ENCODE measurements at places on chromosomes 13 and 19.

- no peak for DNase-seq
Observed at GRCh38 chr13:94249512-94249911, 230.0 kb downstream of the DCT start.

- no peak for DNase-seq
Observed at GRCh38 chr19:33660410-33661124, 38.8 kb downstream of the CHST8 start.

GRCh38 chr13:50457415-50458393 is 385.8 kb downstream of the DLEU7 start:
- no peak for DNase-seq

GRCh38 chr13:110960204-110960603 is 45.3 kb upstream of the ANKRD10 start:
- no peak for DNase-seq

DNA sequence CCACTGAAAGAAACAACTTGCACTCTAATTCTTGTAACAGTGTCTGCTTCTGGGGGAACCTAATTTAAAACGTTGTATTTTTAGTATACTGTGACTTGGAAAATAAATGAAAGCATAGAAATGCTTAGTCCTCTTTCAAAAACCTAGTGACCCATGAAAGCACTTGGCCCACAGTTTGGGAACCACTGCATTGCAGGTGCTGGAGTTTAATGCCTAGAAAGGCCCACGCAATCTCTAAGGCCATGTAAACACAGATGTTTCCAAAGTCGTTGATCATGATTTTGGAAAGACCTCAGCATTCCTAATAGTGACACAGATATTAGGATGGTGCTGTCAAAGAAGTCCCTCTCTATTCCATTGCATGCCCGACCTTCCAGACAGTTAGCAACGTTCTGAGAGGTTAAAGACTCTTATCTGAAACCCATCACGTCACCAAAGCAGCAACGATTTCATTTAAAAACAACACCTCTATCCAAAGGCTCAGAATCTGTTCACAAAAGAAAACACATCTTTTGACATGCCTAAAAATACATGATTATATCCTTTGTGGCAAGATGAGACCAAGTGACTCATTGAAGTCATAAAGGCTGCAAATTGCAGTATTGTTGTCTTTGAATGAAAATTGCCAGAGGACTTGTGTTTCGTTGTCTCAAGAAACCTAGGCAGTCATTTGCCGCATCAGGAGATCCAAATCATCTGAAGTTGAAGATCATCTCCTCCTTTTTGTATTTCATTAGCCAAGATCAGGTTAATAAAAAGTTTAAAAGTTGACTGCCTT is 328.0 kb upstream of the ZNF507 start:
- DNase-seq = no peak

DNA sequence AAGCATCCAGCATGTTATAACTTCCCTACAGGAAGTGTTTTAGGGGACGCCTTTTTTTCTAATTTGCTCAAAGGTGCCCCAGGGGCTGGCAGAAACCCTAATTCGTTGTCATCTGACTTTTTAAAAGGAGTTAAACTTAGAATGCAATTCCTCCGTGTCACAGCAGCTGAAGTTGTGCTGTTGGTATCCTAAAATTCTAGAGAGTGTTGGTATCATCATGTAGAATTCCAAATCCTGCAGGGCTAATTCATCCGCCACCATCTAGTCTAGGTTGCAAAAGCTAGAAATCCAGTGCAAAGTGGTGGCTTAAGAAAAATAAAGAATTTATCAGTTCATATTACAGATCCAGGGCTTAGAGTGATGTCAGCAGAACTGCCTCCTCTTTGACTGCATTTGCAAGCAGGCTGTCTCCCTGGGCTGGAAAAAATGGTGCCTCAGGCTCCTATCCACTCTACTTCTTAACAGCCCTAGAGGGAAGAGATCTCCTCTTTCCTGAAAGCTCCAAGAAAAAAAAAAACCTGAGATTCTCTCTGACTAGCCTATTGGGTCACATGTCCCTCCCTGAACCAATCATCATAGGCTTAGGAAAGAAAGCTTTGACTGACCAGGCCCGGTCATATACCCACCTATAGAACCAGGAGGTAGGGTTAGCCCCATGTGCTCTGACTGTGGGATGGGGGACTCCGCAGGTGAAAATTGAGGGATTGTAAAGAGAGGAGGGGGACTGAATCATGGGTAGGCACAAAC is 73.0 kb downstream of the MAP4K1 start:
- DNase-seq = peak; percentile 81

GRCh38 chr13:99972190-99972731 is 694 bp upstream of the ZIC5 start:
- DNase-seq = no peak

DNA sequence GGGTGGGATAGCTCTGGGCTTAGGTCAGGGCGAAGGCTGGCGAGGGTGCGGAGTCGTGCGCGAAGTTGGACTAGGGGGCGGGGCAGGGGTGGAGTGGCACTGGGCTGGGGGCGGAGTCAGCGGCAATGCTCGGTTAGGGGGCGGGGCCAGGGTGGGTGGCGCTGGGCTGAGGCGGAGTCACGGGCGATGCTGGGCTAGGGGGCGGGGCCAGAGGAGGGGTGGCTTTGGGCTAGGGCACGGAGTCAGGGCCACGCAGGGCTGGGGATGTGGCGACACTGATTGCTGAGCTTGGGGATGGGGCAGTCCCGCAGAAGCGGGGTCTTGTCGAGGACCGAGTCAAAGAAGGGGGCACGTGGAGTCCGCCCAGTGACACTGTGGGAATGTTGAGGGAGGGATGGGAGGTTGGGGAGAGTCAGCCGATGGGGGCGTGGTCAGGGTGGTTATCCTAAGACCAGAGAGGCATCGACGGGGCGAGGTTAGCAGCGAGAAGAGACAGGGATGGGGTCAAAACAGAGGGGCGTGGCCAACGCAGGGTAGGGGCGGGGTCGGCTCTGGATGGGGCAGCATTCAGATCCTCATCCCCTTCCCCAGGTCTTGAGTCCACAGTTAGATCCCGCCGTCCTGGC is 8.7 kb downstream of the HOMER3 start:
- peak; percentile 50 for DNase-seq

- DNase-seq = peak; percentile 38
Observed at GRCh38 chr19:4140237-4140711, 13.2 kb upstream of the CREB3L3 start.

GRCh38 chr19:56942756-56943155 is 102.2 kb upstream of the PEG3 start:
- DNase-seq = no peak

DNA sequence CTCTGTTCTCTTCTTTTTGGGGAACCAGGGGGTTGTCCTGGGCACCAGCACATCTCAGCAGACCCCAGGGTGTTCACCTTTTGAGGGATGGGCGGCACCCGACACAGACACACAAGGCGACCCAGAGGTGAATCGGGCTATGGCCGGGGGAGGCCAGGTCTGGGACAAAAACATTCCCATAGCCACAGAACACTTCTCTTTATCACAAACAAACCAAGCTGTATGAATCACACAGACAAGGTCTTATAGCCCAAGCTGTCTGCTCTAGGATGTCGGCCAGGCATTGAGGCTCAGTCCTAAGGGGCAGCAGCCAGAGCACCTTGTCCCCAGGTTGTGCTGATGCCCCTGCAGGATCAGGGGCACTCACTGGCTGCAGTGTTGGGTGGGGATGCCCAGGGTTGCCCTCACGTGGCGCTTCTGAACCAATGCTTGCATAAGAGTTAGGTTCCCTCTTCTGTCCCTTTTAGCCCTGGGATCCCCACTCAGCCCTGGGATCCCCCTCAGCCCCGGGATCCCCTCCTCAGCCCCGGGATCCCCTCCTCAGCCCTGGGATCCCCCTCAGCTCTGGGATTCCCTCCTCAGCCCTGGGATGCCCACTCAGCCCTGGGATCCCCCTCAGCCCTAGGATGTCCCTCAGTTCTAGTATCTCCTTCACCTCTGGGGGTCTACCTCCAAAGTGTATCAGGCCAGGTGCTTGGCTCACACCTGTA is 26.9 kb downstream of the MAU2 start:
- no peak for DNase-seq

DNA sequence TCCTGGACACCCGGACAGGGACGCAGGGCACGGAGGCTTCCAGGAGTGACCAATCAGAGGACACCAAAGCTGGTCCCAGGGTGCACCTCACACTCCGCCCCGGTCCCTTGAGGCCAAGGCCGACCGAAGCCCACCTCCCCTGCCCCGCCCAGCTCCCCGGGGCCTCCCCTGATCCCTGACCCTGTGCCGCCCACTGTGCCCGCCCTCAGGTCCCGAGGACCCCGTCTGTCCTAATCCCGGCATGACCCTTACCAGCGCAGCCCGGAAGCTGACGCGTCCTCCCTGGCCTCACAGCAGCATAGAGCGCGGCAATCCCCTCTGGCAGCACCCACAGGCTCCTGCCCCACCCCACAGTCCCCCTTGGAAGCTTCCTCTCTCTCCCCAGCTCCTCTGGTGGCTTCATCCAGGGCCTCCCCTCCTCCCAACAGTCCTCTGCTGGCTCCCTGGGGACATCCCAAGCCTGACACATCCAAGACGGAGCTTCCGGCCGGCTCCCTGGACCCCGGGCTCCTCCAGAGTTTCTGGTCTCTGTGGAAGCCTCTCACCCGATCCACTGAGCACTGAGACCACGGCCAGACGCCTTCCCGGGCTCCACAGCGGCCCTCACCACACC is 7.4 kb upstream of the CDC34 start:
- DNase-seq = no peak

DNA sequence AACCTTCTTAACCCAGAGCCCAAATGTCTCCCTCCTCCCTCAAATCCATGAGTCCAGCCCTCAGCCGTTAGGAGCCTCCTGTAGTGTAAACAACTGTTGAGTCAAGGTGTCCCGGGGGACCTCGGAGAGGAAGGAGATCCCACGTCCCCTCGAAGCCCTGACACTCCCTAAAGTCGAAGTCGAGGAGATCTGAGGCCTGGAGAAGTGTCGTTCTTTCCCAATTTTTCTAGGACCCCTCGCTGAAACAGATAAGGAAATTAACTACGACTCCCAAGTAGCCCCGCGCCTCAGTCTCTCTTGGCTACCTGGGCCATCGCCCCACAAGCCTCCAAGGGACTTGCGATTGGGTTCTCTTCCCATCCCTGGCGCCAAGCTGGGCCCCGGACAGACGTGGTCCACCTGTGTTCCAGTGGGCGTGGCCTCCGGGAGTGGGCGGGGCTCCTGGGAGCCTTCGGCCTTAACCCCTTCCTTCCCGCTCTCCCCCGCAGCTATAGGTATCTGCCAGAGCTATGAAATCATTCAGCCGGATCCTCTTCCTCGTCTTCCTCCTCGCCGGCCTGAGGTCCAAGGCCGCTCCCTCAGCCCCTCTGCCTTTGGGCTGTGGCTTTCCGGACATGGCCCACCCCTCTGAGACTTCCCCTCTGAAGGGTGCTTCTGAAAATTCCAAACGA is 869 bp downstream of the GFY start:
- no peak for DNase-seq

- DNase-seq = no peak
Observed at GRCh38 chr13:63944911-63945310, 2529.3 kb upstream of the PCDH20 start.

- DNase-seq = no peak
Observed at GRCh38 chr19:373391-374182, 29.0 kb upstream of the MIER2 start.

- DNase-seq = no peak
Observed at GRCh38 chr19:35524181-35524837, 3.8 kb downstream of the SBSN start.

GRCh38 chr13:27147530-27148170 is 24.0 kb downstream of the USP12 start:
- DNase-seq = peak; percentile 55

DNA sequence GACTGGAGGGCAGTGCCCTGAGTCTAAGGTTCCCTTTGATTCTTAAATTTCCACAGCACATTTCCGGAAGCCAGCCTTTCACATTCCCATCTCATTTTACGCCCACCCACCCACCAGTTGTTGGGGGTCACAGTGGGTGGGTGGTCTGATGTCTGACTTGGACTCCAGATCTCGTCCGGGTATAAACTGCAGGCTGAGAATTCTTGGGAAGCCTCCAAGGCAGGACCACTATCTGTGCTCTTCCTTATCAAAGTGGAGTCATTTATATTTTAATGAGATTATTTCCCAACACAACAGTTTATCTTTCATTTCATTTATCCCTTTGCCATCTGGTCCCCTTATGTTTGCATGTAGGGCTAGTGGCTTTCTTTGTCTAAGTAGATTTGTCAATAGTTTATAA is 3.6 kb upstream of the FAM124A start:
- DNase-seq = no peak

GRCh38 chr19:51458899-51459505 is 748 bp upstream of the SIGLEC8 start:
- DNase-seq = no peak

- DNase-seq = no peak
Observed at GRCh38 chr19:10508036-10508435, 4.9 kb upstream of the KEAP1 start.

- DNase-seq = no peak
Observed at GRCh38 chr13:85366759-85367417, 432.3 kb downstream of the SLITRK6 start.

DNA sequence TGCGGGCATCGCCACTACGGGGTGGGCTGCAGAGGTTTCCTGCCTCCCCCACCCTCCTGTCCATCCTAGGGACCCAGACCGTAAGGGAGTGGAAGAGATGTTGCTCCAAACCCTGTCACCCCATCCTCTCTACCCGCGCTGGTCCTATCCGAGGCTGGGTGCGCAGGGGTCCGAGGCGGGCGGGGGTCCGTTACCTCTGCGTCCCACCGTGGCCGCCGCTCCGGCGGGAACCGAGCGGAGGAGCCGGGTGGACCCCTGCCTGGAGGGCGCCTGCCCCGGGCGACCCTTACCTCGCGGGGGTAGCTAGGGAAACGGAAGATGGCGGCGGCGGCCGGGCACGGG is at the start of gene DGKH:
Gene DGKH (plus strand): TSS at position 307 of the 342 bp plus-strand sequence. CDS start 126 bp downstream, outside the sequence.
- DNase-seq = no peak

- DNase-seq = no peak
Observed at GRCh38 chr13:104170980-104171555, 1104.9 kb upstream of the SLC10A2 start.

DNA sequence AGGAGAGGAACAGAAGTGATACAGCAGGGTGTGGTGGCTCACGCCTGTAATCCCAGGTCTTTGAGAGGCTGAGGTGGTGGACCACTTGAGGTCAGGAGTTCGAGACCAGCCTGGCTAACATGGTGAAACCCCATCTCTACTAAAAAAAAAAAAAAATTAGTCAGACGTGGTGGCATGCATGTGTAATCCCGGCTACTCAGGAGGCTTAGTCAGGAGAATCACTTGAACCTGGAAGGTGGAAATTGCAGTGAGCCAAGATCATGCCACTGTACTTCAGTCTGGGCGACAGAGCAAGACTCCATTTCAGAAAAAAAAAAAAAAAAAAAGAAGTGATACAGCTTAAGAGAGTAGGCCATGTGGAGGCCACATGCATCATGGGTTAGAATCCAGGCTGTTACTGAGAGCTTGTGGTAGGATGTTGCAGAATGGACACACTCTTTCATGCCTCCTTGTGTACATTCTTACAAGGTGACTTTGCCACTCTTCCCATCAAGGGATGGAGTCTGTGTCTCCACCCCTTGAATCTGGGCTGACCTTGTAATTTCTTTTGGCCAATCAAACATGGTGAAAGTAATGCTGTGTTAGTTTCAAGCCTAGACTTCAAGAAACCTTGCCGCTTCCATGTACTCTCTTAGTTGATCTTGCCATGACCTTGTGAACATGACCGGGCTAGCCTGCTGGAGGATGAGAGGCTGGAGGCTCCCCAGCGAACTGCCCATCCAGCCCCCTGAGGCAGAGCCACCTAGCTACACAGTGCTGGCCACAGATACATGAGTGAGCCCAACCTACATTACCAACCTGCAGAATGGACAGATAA is 12.3 kb downstream of the FAM187B start:
- no peak for DNase-seq
